NCI-H1105 (cell line): ENCODE measurements at places on chromosomes 7 and 10.

DNA sequence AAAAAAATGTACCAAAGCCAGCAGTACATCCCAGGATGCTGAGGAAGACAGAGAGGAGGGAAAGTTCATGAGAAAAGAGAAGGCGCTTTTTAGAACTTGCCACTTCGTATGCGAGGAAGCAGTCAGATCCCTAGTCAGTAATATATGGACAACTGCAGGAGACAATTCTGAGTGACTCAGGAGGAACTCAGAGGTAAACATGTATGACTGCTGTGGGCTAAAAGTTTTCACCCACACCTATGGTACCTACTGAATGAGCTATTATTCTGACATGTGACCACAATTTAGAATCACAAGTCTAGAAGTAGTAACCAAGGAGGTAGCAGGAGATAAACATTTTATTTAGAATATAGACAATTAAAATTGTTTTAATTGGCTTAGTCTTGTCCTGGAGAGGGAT, 126.5 kb downstream of the ICA1 start:
- no peak for DNase-seq

- no peak for DNase-seq
These were observed 251.9 kb downstream of the EXOC4 start for GRCh38 chr7:133504825-133505224.

DNA sequence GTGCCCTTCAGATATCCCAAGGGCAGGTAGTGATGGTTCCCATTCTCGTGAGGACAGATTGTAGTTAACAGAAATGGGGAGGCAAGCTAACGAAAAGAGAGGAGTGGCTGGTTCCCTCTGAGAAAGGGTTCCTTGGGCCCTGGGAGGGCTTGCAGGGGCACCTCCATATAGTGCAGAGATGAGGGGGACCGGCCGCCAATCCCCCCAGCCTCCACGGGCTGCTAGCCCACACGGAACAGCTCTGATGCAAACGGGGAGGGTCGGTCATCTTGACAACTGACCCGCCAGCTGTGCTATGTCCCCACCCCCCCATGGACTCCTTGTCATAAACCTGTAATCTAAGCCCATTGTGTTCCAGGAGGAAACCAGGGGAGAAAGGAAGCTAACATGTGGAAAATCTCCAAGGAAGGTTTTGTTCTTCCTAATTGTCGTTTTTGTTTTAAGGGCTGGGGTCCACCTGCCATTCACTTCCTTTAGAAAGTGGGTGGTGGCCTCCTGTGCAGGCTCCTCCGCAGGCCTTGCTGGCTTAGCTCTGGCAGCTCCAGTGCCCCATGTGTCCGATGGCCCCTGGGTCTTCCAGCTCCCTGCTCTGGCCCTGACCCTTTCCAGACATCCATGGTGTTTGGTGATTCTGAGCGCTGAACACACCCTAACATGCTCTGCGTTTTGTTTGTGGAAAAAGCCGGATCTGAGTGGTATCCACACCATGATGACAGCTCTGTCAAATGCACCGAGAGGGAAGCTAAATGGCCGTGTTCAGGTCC, 15.9 kb downstream of the ADCY1 start:
- DNase-seq: no peak

DNA sequence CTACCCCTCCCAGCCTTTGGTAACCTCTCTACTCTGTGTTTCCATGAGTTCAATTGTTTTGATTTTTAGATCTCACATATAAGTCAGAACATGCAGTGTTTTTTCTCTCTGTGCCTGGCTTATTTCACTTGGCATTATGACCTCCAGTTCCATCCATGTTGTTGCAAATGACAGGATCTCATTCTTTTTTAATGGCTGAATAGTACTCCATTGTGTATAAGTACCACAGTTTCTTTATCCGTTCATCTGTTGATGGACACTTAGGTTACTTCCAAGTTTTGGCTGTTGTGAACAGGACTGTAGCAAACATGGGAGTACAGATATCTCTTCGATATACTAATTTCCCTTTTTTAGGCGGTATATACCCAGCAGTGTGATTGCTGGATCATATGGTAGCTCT, 141.6 kb downstream of the LRRC4 start:
- no peak for DNase-seq

GRCh38 chr10:84095811-84096497, 43.4 kb upstream of the GHITM start:
- no peak for DNase-seq

DNA sequence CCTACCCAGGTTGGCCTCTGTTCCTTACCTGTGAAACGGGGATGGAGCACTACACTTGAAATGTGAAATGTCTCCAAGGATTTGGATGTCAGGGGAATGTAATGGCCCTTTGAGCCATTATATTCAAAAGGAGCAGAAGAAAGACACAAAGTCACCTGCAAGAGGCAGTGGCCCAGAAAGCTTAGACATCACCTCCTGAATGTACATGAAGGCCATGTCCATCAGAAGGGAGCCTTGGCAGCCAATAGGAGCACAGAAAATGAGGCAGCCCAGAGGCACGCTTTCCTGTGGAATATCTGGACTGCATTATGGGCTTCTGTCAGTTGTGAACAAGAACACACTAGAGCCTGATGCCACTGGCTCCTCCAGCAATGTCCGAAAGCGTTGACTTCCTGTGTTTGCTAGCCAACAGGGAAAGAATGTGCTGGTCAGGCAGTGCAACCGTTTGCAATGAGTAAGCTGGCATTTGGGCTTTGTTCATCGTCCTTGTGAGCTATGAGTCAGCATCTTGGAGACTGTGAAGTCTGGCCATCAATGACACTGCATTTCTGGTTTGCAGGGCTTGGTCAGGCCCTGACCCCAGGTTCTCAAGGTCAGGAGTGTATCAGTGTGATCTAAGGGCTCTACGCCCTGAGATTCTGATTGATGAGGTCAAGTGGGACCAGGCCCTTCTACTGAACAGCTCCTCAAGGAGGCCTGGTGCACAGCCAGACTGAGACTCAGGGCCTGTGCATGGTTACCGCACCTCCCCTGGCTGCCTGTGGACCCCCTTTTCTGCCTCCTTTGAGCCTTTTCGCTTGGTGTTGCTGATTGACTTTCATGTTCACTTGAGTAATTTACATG, 222.4 kb downstream of the RPS24 start:
- no peak for DNase-seq

- no peak for DNase-seq
These were observed 531.2 kb upstream of the GHITM start for GRCh38 chr10:83607959-83608745.

GRCh38 chr7:140304191-140304799, 94.0 kb downstream of the SLC37A3 start:
- DNase-seq: no peak

DNA sequence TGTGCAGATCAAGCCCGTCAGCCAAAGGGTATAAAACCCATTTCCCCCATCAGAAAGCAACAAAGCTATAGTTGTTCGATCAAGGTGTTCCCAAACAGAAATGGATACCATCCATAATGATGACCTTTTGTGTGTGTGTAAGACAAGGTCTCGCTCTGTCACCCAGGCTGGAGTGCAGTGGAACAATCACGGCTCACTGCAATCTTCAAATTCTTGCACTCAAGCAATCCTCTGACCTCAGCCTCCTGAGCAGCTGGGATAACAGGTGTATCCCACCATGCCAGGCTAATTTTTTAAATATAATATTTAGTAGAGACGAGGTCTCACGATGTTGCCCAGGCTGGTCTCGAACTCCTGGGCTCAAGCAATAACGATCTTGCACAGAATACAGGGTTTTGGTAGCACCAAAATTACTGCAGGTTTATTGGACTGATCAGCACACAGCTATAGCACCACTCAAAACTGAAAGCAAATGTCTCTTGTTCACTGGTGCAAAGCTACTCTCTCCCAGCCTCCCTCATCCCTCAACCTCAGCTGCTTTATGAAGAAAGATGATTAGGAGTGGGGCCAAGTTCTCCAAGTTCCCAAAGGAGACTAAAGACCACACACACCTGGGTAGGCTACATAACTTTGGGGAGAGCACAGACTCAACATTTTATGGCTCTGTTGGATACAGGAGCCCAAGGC, 80.5 kb downstream of the ABI1 start:
- no peak for DNase-seq
